ENCODE measurements at places on chromosomes 12 and 14.
A peak's percentile ranks its signal among the peaks of the same experiment; 100 is the strongest.

GRCh38 chr14:21912367-21912766 is 238.7 kb upstream of the OR4E1 start:
- no peak for DNase-seq

DNA sequence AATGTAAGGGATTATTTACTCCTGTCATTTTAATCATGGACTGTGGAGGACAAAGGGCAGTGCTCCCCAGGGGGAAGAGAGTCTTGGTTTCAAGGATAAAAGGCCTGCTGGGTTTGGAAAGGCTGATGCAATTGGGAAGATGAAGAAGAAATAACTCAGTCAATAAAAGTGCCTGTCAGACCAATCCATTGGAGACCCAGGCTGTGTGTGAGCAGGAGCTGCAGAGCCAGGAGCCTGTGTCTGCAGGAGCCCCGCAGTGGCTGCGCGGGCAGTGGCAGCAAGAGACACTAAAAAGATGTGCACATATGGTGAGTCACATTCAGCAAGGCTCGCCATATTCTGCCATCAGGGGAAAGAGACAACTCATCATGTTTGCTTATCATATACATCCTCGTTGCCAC is 90.4 kb downstream of the CRACR2A start:
- DNase-seq: no peak

- DNase-seq: no peak
These were observed 129.4 kb downstream of the TSPAN9 start for GRCh38 chr12:3206536-3207072.

GRCh38 chr12:125081427-125081826 is 16.2 kb downstream of the AACS start:
- peak; percentile 30 for DNase-seq

DNA sequence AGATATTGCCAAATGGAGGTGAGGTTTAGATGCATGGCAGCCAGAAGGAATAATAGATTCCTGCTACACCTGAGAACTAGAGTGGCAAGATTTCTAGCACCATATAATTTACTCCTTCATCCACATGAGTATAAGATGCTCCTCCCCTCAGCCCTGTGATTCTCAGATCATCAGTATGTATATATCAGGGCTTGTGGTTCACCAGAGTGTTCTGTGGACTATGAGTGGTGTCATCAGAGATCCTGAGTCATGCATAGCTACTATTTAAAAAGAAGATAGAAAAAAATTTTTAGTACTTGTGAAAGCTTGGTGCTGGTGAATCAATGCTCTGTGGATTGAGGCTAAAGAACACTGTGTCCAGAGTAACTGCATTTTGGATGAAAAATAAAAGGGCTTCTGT is 285.9 kb downstream of the BMP4 start:
- peak; percentile 39 for DNase-seq

- no peak for DNase-seq
These were observed 16.6 kb downstream of the XRCC3 start for GRCh38 chr14:103698380-103699260.

- DNase-seq: no peak
These were observed 1.5 kb upstream of the DIABLO start for GRCh38 chr12:122227341-122227740.

- DNase-seq: peak; percentile 33
These were observed 557 bp downstream of the COPS7A start for GRCh38 chr12:6724409-6724797.

GRCh38 chr14:88296351-88296750 is 26.7 kb downstream of the KCNK10 start:
- no peak for DNase-seq

GRCh38 chr14:22824711-22825359 is 4.9 kb upstream of the MRPL52 start:
- DNase-seq: peak; percentile 94

- no peak for DNase-seq
These were observed 49.4 kb downstream of the PHLDA1 start for GRCh38 chr12:75982169-75982564.

GRCh38 chr12:51630256-51630880 is 39.3 kb downstream of the SCN8A start:
- DNase-seq: no peak

- no peak for DNase-seq
These were observed 9.2 kb upstream of the KRT73 start for GRCh38 chr12:52627395-52628110.

GRCh38 chr12:76879710-76880518 is 1.1 kb upstream of the CSRP2 start:
- no peak for DNase-seq

DNA sequence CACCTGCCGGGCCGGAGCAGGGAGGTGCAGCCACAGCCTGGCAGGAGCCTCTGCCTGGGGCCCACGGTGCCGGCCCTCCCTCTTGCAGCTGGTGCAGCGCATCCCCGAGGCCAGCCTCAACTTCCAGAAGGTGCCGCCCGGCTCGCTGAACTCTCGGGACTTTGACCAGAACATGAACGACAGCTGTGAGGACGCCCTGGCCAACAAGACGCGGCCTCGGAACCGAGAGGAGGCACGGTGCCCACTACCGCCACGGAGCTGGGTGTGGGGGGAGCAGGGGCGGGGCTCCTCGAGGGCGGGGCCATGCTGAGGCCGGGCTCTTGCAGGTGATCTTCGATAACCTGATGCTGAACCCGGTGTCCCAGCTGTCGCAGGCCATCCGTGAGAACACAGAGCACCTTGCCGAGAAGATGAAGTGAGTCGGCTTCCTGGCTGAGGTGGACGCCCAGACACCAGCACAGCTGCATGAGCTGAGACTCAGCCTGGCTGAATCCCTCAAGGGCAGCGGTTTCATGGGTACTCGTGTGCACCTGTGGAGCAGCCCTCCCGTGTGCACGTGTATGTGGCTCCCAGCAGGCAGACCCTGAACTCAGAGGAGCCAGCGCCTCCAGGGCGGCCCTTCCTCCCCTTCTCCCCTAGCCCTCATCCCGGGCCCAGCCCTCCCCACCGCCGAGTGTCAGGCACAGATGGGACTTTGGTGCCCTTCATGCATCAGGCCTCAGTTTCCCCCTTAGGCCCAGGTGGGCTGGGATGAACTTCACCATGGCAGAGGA is 28.6 kb downstream of the CEP170B start:
- no peak for DNase-seq

DNA sequence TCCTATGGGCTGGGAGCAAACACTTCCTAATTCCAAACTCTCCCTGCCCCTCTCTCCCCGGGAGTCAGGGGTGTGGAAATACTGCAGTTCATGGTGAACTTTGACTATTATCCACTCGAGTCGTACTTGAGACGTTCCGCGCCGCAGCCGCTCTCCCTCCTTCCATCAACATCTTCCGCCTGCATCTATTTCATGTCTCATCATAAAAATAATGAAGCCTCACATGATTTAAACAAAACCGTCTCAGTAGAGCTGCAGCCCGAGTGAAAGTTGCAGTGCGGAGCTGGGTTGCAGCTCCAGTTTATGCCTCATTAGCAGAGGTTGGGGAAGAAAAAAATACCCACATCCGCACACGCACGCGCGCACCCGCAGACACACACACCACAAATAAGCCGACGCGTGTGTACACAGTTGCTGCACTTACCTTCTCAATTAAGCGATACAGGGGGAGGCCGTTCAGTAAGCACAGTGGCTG is 283 bp downstream of the LMO3 start:
- no peak for DNase-seq

DNA sequence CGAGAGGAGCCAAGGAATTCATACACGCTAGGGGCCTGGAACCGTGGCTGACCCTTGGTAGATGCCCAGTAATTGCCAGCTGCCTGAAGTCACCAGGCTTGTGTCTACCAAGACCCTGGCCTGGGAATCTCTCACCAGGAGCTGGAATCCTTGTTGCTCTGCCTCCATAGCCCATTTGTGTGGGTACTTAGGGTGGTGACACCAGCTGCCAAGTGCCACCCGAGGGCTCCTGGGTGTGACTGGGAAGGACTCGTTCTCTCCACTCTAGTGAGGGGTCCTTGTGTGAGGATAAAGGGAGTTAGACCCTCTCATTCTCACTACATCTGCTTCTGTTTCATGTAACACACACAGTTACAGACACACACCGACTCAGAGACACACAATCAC is 17.9 kb downstream of the SERPINA1 start:
- DNase-seq: no peak

DNA sequence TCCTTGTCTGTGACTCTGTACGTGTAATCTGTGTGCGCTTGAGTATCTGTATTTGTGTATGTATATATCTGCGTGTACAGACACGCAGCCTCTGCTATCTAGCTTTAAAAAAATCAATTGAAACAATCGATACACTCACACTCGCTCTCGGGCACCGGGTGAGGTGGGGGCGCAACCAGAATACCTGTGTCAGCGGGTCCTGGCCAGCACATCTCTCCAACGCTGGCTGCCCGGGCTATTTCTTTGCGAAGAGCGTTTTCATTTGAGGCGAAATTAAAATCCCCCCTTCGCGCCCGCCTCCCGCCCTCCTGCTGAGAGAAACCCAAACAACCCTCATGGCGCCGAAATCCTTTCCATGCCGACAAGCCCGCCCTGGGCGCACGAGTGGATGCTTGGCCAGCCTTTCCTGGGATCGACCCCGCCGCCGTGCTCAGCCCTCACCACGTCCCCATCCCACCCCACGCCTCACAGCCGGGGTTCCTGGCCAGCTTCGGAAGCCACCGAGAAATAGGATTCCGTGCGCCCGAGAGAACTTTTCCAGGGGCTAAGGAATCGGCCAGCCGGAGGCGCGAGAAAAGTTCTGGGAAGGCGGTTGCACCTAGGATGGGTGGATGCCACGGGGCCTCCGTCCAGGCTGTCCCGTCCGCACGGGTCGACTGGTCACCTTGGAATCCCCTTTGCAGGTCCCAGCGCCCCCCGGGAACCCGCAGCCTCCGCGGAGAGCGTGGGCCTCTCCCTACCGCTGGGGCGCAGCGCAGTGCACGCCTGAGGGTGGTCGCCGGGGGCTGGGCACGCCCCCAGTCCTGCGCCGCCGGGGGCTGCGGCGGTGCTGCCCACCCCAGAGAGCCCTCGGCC is 1.0 kb downstream of the ZDHHC22 start:
- DNase-seq: no peak

GRCh38 chr14:71651228-71651627 is 281.0 kb upstream of the RGS6 start:
- DNase-seq: peak; percentile 69

GRCh38 chr12:113420996-113421595 is 1.1 kb upstream of the SDSL start:
- no peak for DNase-seq

DNA sequence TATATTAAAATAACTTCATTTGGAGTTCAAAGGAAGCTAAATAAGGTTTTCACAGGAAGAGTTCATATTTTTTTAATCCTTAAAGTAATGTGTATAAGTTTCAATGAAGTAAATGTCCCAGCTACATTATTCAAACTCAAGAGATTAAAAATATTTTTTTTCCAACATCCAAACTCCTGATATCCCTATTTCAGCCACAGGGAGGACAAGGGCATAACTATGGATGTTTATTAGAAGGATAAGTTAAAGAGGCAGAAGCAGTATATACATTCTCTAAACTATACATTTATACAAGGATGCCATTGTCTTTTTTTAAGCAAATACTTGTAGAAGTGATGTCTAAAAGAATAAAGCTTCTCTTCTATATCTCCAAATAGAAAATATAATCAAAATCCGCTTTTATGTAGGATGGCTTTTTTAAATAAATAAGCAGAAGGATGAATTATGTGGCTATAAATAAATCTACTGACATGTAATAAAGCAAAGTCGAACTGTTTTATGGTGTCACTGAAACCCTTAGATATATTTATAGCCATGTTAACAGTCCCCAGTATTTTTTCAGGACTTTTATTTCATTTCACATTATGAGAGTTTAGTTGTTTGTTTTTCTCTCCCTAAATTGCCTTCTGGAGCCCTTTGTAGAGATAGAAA is 936.5 kb downstream of the DIO2 start:
- no peak for DNase-seq

DNA sequence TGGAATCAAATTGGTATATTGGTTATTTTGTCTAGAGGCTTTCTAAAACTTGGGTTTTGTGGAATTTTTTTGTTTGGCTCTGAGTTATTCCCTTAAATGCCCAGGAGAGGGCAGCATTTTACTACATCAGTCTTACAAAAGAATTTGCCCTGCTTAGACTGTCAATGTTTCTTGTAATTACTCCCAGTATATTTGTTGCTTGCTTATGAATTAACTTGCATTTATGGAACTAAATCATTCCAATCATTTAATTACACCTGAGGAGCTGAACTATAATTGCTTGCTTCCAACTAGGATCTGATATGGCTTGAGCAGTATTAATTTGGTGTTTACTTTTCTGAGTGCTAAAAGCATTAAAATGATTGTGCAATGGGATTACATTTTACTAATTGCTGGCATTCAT is 48.7 kb downstream of the MIPOL1 start:
- DNase-seq: peak; percentile 63

- no peak for DNase-seq
These were observed 82.4 kb downstream of the SLC25A21 start for GRCh38 chr14:37090026-37090425.

GRCh38 chr12:130194154-130194553 is 31.9 kb downstream of the FZD10 start:
- no peak for DNase-seq

GRCh38 chr12:130219929-130220705 is 57.9 kb downstream of the FZD10 start:
- DNase-seq: no peak

- DNase-seq: no peak
These were observed 72.1 kb downstream of the SPRING1 start for GRCh38 chr12:116665666-116666304.

DNA sequence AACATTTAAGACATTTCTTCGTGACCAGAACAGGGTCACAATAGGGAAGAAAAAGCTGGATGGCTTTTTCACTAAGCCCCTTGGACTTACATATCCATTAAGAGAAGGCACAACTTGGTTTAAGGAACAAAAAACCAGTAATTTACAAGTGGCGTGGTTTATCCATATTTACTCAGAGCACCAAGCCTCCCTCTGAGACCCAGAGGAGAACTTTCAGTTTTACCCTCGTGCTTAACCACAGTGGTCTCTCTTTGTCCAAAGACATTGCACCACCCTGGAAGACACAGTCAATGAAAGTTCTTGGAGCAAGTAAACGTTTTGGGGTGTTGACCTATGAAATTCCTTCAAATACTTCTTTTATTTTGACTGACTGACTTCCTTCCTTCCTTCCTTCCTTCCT is 52.5 kb downstream of the SSPN start:
- no peak for DNase-seq

- DNase-seq: no peak
These were observed 41.0 kb upstream of the NCOR2 start for GRCh38 chr12:124608450-124608870.

GRCh38 chr12:100651694-100652093 is 78.2 kb downstream of the GAS2L3 start:
- no peak for DNase-seq

- no peak for DNase-seq
These were observed 52.6 kb upstream of the RIC8B start for GRCh38 chr12:106721915-106722314.

- no peak for DNase-seq
These were observed 23.2 kb downstream of the ITPR2 start for GRCh38 chr12:26809611-26810285.

GRCh38 chr12:46367351-46368029 is 5.1 kb downstream of the SLC38A2 start:
- DNase-seq: no peak

DNA sequence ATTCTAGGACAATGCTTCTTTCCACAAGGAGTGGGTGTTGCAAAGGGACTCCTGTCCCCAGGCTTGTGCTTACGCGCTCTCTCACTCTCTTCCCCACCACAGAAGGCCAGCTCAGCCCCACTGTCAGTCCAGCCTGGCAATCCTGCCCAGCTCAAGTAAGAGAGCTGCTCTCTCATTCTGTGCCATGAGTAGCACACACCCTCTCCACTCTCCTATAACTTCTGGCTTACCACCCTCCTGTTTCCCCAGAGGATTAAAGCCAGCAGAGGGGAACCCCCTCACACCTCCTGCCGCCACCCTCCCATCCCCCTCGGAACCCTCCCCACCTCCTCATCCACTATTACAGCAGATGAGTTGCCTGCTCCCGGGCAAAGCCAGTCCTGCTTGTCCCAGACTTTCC is 17.1 kb downstream of the NCKAP5L start:
- no peak for DNase-seq
